ENCODE measurements at places on chromosomes 1 and 21.

GRCh38 chr21:39022466-39022862 lies 160.8 kb downstream of the PSMG1 start:
- no peak for DNase-seq

GRCh38 chr1:75992312-75992711 lies 60.1 kb upstream of the ASB17 start:
- no peak for DNase-seq

GRCh38 chr1:205422993-205423642 lies 1.3 kb upstream of the LEMD1 start:
- DNase-seq = no peak

DNA sequence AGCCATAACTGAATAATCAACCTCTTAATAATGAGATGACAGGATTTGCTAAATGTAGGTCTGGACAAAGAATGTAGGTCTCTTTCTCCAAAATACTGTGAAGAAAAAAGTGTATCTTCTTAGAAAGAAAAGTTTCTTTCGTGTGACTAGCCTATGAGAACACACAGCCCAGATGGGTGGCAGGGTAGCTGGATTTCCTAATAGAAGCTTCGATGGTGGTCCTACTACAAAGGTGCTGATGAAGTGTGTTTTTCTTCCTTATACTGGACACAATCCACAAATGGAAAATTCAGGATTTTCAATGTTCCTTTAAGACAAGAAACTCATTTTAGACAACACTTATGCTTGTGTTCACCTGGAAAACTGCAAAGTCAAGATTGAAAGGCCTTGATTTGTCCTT lies 90.2 kb upstream of the ZNHIT6 start:
- DNase-seq = no peak

GRCh38 chr1:53646732-53647131 lies 92.2 kb downstream of the GLIS1 start:
- no peak for DNase-seq

DNA sequence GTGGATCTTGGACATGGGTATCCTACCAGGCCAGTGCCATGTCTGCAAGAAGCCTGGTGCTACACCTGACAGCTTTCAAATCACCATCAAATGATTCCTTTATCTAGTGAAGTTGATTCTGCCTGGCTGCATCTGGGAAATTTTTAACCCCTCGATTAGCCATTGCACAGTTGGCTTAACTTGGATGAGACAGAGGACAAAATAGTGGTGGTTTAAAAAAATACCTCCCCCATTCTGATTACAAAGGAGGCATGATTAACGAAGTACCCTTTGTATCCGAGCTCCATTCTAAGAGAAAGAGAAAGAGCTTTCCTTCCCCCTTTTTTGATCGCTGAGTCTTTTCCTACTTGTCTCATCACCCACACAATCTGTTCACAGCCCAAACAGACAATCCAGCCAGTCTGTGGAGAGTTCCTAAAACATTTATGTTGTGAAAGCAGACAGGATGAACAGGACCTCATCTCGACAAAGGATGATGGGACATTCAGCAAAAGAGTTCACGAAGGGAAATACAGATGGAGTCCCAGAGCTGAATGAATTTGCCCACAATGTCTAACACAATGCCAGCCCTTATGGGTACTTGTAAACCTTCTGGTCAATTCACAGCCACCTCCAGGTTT lies 20.5 kb downstream of the WLS start:
- no peak for DNase-seq

GRCh38 chr1:197073978-197074377 lies 6.9 kb upstream of the F13B start:
- no peak for DNase-seq

- DNase-seq = peak; percentile 75
These were observed 5.1 kb upstream of the VWA1 start for GRCh38 chr1:1430114-1430982.

DNA sequence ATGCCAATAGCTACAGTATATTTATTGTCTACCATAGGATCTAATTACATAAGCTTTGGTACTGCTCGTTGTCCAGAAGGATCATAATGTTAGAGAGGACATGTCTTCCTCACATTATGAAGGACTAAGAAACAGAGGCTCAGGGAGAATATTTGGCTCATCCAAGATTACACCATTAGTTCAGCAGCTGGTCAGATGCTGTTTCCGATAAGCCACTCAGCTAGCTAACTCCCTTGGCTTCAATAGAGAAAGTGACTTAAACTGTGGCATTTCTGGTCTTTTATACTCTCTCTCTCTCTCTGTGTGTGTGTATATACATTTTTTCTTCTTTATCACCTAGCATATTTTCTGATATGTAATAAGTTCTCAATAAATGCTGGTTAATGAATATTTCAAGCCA lies 70.4 kb downstream of the DDR2 start:
- no peak for DNase-seq

GRCh38 chr1:156499842-156500542 lies 583 bp downstream of the MEF2D start:
- peak; percentile 17 for DNase-seq

DNA sequence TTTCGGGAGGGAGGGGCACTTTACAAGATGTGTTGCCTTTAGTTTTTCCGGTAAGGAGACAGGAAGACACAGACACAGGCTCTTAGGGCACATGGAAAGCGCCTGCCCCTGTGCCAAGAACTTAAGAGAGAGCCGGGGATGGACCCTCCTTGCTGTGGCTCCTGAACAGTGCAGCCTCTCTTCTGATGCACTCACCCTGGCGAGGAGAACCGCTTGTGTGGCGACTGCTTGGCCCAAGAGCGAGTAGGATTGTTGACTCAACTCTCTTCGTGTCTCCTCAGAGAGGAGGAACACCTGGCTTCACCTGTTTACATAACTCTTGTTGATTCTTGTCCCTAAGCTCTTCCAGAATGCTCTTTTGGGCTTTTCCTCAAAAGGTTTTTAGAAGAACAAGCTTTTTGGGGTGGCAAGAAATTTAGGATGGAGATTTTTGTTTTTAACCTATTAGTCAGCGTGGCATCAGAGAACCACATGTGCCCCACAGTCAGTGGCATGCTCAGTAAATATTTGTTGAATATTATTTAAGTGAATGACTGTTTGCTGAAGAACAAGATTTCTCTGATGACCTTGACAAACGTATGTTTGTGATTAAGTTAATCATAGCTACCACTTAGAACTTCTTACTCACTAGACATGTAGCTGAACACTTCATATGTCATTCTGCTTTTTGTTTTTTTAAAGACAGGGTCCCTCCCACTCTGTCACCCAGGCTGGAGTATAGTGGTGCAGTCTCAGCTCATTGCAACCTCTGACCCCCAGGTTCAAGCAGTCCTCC lies 60.6 kb downstream of the NFIA start:
- DNase-seq = no peak

- DNase-seq = no peak
These were observed 165.8 kb upstream of the LRRC7 start for GRCh38 chr1:69401879-69402278.

DNA sequence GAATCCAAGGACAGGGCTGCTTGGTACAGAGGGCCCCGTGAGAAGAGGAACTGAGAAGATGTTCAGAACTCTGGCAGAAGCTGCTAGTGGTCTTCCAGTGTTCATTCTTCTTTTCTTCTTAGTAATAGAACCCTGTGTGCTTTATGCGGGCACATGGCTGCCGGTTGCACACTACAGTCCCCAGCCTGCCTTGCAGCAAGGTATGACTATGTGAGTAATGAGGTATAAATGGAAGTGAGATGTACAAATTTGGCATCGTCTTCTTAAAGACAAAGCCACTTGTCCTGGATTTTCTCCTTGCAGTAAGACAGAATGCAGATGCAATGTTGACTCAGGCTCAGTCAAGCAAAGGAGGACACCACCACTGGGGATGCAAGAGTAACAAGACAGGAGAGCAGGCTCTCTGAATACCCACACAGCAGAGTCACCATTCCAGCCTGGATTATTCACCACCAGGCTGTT lies 15.0 kb upstream of the ATP1B1 start:
- no peak for DNase-seq

DNA sequence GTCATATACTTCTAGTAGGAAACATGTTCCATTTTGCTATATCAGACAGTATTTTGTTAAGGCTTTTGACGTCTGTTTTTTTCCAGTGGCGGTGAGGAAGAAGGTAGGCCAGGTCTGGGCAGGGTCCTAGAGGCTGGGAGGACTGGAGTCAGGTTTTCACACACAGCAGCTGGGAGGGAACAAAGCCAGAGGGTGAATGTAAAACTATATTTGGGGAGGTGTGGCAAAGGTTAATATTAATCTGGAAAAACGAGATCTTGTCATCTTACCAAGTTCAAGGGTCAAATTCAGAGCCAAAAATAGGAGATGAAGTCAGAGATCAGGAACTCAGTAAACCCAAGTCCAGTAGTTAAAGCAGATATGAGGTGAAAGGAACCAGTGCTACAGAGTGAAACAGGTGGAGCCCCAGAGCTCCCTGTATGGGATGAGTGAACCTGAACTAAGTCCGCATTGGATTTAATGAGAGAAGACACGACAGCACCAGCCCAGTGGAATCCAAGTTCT lies 10.7 kb upstream of the OTUD7B start:
- DNase-seq = no peak

GRCh38 chr1:234040446-234041317 lies 136.2 kb downstream of the SLC35F3 start:
- DNase-seq = no peak

- DNase-seq = no peak
These were observed 100.8 kb downstream of the PRDM16 start for GRCh38 chr1:3169665-3170356.

- no peak for DNase-seq
These were observed 96.1 kb upstream of the VAMP3 start for GRCh38 chr1:7674972-7675371.

GRCh38 chr1:201184307-201185122 lies 6.1 kb upstream of the IGFN1 start:
- peak; percentile 43 for DNase-seq

- no peak for DNase-seq
These were observed 18.7 kb upstream of the RIPPLY3 start for GRCh38 chr21:36987845-36988244.

- DNase-seq = peak; percentile 60
These were observed 33.7 kb upstream of the VASH2 start for GRCh38 chr1:212916481-212917133.

GRCh38 chr1:59279645-59280044 lies 17.2 kb upstream of the FGGY start:
- DNase-seq = no peak

- DNase-seq = no peak
These were observed 22.6 kb downstream of the PDXK start for GRCh38 chr21:43741423-43742096.

- no peak for DNase-seq
These were observed 208.4 kb upstream of the NRIP1 start for GRCh38 chr21:15273244-15273643.

- no peak for DNase-seq
These were observed 106.2 kb downstream of the DHRS3 start for GRCh38 chr1:12511516-12512468.

- DNase-seq = no peak
These were observed 366.3 kb downstream of the HHAT start for GRCh38 chr1:210695026-210695425.

DNA sequence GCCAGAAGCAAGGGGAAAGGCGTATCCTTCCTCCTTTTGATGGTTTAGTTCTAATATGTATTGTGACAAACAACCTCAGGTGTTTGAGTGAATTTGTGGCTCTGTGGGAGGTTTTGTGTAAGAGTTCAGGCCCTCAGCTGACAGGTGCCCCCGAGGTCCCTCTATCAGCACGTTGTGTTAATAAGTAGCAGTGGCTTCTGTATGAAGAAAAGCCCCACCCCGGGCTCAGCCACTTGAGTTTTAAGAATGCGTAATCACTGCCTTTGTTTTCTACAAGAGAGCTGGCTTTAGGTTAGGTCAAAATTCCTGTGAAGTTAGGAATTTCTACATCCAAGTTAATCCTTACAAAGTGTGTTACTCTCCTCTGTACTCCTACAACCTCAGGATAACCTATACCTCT lies 92.4 kb upstream of the PGBD5 start:
- no peak for DNase-seq

- no peak for DNase-seq
These were observed 127.5 kb upstream of the CHODL start for GRCh38 chr21:18117176-18117575.

- DNase-seq = no peak
These were observed 199.3 kb upstream of the MAP1LC3C start for GRCh38 chr1:242197907-242198820.

DNA sequence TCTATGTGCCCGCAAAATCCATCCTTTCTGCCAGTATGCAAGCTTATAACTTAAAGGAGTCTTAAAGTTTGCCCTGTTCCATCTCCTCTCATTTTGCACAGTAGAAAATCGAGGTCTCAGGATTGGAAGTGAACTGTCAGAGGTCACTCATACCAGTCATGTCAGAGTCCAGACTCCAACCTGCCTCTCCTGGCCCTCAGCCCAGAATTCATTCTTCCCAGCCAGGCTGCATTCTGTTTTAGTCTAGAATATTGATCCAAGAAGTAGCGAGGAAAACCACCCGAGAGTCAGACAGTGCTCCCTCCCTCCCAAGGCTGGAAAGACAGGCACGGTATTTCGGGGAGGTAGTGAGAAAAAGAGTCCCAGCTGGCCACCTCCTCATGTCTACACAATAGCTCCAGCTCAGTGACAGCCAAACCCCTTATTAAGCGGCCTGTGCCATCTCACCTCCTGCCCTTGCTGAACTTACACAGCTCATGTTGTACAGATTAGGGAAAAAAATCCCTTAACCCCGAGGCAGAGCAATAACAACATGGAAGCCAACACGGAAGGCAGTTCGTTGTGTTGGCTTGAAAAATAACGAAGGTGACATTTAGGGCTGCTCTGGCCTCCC lies 89.4 kb downstream of the OMA1 start:
- no peak for DNase-seq

DNA sequence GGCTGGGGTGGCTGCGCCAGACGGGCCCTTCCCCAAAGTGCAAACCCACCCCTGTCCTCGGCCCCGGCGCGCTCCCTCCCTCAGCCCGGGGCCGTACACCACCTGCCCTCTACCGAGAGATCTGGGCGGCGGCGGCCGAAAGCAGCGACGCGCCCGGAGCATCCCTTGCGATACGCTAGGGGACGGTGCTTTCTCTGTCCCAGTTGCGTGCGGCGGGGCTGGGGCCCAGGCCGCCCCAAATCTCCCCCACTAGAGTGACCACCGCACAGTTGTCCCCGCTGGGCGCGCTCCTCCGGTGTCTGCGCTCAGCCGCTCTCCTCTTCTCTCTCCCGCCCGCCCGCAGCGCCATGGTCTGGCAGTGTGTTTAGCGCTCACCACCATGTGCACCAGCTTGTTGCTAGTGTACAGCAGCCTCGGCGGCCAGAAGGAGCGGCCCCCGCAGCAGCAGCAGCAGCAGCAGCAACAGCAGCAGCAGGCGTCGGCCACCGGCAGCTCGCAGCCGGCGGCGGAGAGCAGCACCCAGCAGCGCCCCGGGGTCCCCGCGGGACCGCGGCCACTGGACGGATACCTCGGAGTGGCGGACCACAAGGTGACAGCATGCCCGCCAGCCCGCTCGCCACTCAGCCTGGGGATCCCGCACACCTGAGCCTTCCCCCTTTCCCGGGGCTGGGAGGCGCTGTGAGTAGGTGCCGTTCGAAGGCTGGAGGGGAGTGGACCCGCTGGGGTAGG lies 1.0 kb downstream of the ST6GALNAC5 start:
- peak; percentile 64 for DNase-seq

GRCh38 chr1:70051926-70052325 lies 153.5 kb downstream of the LRRC40 start:
- DNase-seq = no peak

GRCh38 chr1:205632669-205633169 lies 908 bp upstream of the ELK4 start:
- DNase-seq = no peak

Measured in DMS 273 treated with DMSO at 0.1 percent for 48 hours (cell line).